ENCODE measurements at places on chromosomes 6 and 20. TPM values are rescaled to one million over a fixed set of nuclear protein-coding genes. Genes with fewer than 3 reads are reported as not detected.

TRIM15 gene
- not detected for total RNA-seq

- no peak overlapping the region for H3K27ac ChIP-seq
- H3K4me1 ChIP-seq, result peaks cover 22% of the 10 kb centered on the region
- H3K36me3 ChIP-seq, result peaks cover 2% of the 10 kb centered on the region
- DNase-seq, result peak; percentile 98
Measured at GRCh38 chr20:58623579-58624473, 27.3 kb upstream of the STX16 start.

DNA sequence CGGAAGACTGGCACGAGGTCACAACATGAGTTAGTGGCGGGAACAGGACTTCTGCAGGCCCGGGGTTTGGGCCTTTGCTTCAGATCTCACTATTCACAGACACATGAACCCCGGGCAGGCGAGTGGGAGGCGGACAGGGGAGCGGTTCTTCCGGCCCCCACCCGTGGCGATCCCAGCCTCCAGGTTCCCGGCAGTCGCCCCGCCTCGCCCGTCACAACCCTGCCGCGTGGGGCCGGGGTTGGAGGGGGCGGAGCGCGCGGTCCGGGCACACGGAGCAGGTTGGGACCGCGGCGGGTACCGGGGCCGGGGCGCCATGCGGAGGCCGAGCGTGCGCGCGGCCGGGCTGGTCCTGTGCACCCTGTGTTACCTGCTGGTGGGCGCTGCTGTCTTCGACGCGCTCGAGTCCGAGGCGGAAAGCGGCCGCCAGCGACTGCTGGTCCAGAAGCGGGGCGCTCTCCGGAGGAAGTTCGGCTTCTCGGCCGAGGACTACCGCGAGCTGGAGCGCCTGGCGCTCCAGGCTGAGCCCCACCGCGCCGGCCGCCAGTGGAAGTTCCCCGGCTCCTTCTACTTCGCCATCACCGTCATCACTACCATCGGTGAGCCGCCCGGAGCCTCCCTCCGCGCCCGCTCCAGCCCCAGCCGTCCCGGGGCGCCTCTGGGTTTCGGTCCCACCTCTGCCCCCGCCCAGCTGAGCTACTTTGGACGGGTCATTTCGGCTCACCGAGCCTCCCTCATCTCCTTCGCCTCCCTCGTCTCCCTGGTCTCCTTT, at the start of gene KCNK15:
Gene KCNK15 (plus strand): TSS at position 268 of the 769 bp plus-strand sequence. CDS start 46 bp downstream, at position 314.
- no peak for DNase-seq
- H3K4me1 ChIP-seq, result peaks cover 15% of the 10 kb centered on the region
- peaks cover 16% of the 10 kb centered on the region for H3K27me3 ChIP-seq

C6orf47 gene
- 19.1 TPM for total RNA-seq

DNA sequence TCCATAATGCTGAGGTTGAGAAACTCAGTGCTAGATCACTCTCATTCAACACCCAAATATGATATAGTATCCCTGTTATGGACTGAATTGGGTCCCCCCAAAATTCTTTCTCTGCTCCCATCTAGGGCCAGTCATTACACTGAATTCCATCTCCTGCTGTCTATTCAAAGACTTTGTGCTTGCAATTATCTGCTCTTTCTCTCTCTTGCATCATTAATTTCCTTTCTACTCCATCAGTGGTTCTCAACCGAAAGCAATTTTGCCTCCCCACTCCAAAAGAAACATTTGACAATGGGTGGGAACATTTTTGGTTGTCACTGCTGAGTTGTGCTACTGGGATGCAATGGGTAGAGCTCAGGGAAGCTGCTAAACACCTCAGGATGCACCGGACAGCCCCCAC, 271.5 kb upstream of the CDYL start:
- no peak overlapping the region for H3K27ac ChIP-seq
- H3K36me3 ChIP-seq, result peaks cover 3% of the 10 kb centered on the region

GRCh38 chr6:24004659-24005058, 121.4 kb upstream of the NRSN1 start:
- peaks cover 25% of the 10 kb centered on the region for H3K4me1 ChIP-seq
- DNase-seq, result no peak
- peak overlapping the region; percentile 79 for H3K27ac ChIP-seq
- no peak overlapping the region for H3K4me3 ChIP-seq
- no peaks in the 10 kb centered on the region for H3K27me3 ChIP-seq
- H3K36me3 ChIP-seq, result no peaks in the 10 kb centered on the region

RSPO4 gene
- not detected for total RNA-seq

FOXF2 gene
- not detected for total RNA-seq

- H3K4me3 ChIP-seq, result no peak overlapping the region
- no peaks in the 10 kb centered on the region for H3K27me3 ChIP-seq
- peaks cover 27% of the 10 kb centered on the region for H3K4me1 ChIP-seq
- H3K36me3 ChIP-seq, result peaks cover 3% of the 10 kb centered on the region
- no peak overlapping the region for H3K27ac ChIP-seq
Measured at GRCh38 chr20:17910828-17911294, 57.7 kb downstream of the SNX5 start.

GRCh38 chr6:34555328-34555727, 801 bp downstream of the SPDEF start:
- DNase-seq, result no peak
- H3K27me3 ChIP-seq, result no peaks in the 10 kb centered on the region
- H3K4me3 ChIP-seq, result no peak overlapping the region
- no peaks in the 10 kb centered on the region for H3K4me1 ChIP-seq
- H3K27ac ChIP-seq, result no peak overlapping the region

DNA sequence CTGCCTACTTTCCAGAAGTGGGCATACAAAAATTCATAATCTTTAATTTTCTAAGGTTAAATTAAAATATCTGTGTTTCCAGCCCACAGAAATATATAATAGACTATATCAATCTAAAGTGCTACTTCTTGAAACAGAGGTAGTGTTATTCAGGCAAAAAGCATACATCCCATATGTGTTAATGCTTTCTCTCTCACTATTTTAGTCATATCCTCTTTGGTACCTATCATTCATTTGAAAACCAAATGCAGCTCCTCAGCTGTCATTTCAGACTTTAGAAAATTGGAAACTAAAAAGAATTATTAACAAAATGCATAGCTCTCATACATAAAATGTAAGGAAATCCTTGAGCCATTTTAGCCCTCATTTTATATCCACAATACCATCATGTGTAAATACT, 925 bp downstream of the FHL5 start:
- DNase-seq, result no peak
- H3K4me1 ChIP-seq, result peaks cover 12% of the 10 kb centered on the region
- peaks cover 27% of the 10 kb centered on the region for H3K27me3 ChIP-seq
- H3K4me3 ChIP-seq, result no peak overlapping the region
- H3K36me3 ChIP-seq, result peaks cover under 1% of the 10 kb centered on the region

- H3K36me3 ChIP-seq, result no peaks in the 10 kb centered on the region
- DNase-seq, result no peak
- H3K27me3 ChIP-seq, result peaks cover 13% of the 10 kb centered on the region
- no peak overlapping the region for H3K4me3 ChIP-seq
Measured at GRCh38 chr20:4470375-4470774, 251.3 kb upstream of the PRND start.

DNA sequence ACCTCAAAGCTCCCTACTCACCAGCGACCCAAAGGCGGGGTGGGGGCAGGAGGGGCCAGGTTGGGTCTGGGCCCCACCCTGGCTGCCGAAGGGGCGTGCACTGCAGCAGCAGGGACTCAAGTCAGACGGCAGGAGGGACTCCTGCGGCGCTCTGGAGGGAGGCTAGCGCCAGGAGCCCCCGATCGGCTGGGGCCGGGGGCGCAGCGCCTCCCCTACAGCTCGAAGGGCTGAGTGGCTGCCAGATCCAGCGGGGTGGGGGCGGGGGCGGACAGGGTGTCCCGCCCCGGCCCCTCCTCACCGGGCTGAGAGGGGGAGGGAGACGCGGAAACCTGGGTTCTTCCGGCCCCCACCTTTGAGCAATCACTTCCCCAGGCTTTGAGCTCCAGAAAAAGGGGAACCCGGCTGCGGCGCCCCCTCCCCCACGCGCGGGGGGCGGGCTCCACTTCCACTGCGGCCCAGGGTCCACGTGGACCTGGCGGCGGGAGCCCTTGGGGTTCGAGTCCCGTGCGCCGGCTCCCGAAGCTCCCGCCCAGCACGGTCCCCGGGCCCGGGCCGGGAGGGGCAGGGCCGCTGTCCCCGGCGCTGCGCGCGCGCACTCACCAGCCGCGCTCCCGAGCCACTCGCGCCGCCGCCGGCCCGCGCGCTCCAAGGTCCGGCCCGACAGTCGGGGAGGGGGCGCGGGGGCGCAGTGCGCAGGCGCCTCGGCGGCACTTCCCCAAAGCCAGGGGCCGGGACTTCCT, at the start of gene RGS19:
Gene RGS19 (minus strand): TSS at position 246 of the 740 bp plus-strand sequence. CDS start 2,632 bp downstream, outside the sequence.
- H3K4me1 ChIP-seq, result peaks cover 32% of the 10 kb centered on the region
- H3K27ac ChIP-seq, result peak within 1 kb of the TSS; percentile 36
- H3K36me3 ChIP-seq, result no peaks in the 10 kb centered on the region
- peaks cover 2% of the 10 kb centered on the region for H3K27me3 ChIP-seq
- no peak for DNase-seq

- no peaks in the 10 kb centered on the region for H3K4me1 ChIP-seq
- H3K36me3 ChIP-seq, result no peaks in the 10 kb centered on the region
- H3K4me3 ChIP-seq, result no peak overlapping the region
- H3K27ac ChIP-seq, result no peak overlapping the region
- no peak for DNase-seq
Measured at GRCh38 chr6:137056121-137056880, 11.5 kb upstream of the IL20RA start.

DNA sequence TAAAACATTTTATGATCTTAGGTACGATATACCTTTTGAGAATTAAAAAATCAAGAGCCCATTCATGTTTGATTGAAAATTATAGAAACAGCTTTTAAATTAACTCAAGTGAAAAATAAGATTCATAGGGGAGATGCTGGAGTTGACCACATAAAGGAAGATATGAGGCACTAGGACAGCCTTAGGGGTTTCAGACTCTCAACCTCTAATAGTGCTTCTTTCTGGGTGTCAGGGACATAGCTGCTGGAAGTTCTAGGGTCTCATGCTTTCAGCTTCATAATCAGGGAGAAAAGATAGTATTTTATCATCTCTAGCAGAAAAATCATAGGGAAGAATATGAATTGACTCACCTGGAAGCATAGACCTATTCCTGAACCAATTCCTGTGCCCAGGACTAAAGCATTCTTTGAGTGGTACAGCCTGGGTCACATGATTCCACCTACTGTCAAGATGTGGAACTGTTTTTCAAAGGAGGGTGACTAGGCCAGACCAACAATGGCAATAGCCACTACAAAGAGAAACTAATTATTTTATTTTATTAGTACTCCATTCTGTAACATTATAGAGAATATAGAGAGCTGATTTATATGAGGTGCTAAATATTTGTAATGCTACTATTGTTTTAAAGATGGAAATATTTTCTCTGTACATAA, 27.8 kb upstream of the CENPW start:
- H3K4me3 ChIP-seq, result no peak overlapping the region
- no peak for DNase-seq
- H3K27ac ChIP-seq, result no peak overlapping the region
- H3K27me3 ChIP-seq, result no peaks in the 10 kb centered on the region
- peaks cover 4% of the 10 kb centered on the region for H3K4me1 ChIP-seq

GRCh38 chr6:11381801-11382513, 149.5 kb upstream of the NEDD9 start:
- no peak overlapping the region for H3K4me3 ChIP-seq
- H3K4me1 ChIP-seq, result peaks cover 26% of the 10 kb centered on the region
- no peak overlapping the region for H3K27ac ChIP-seq
- DNase-seq, result no peak

DNA sequence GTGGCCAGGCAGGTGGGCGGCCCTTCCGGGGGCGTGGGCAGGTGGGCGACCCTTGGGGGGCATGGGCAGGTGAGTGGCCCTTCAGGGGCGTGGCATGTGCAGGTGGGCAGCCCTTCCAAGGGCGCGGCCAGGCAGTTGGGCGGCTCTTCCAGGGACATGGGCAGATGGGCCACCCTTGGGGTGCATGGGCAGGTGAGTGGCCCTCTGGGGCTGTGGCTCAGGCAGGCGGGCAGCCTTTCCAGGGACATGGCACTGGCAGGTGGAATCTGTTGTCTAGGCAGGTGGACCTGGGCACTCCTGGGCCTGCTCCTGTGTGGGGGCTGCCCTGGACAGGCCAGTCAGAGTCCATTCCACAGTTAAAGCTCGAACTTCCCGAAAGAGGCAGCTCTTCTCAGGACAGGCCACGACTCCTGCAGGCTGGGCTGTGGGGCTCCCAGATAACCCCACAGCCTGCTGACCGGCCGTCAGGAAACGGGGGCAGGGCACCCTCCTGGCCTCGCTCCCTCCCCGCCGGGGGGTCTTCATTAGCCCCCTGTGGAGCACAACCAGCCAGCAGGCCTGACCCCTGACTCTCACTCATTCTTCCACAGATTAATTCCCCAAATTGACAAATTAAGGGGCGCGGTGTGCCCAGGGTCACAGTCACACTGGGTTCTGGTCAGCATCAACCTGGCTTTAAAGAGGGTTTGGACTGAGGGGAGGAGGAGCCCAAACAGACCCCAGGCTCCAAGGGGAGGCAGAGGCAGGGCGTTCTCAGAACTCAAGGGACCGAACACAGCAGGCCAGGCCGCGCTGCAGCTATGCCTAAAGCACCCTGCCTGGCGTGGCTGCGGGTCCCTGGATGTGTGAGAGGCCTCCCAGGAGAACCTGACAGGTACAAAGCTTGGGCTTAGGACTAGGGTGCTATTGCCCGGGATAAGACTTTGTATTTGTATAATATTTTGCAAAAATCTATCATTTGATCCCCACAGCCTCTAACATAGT, 130.0 kb downstream of the DLL1 start:
- no peaks in the 10 kb centered on the region for H3K36me3 ChIP-seq
- H3K27ac ChIP-seq, result no peak overlapping the region
- H3K4me1 ChIP-seq, result peaks cover 8% of the 10 kb centered on the region

GGTLC1 gene
- not detected for total RNA-seq

IRF4 gene
- 0.05 TPM for total RNA-seq

GRCh38 chr20:33549229-33549999, 59.5 kb downstream of the CBFA2T2 start:
- no peak overlapping the region for H3K27ac ChIP-seq
- peaks cover 8% of the 10 kb centered on the region for H3K36me3 ChIP-seq
- DNase-seq, result no peak
- H3K27me3 ChIP-seq, result no peaks in the 10 kb centered on the region
- no peak overlapping the region for H3K4me3 ChIP-seq
- H3K4me1 ChIP-seq, result peaks cover 23% of the 10 kb centered on the region

DNA sequence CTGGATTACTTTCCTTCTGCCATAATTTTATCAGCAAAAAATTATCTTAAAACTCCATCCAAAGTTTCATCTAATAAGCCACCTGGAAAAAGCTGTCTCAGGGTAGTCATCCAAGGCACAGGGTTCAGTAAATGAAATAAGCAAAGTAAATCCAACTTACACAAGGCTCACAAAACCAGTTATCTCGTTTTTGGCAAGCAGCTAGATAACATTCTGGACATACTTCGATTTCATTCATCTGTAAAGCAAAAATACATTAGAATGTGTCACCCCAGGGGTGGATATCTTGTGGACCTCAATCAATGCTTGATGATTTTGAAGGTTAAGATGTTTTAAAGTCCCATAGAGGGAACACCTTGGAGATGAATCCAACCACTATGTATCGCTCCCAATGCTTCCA, 73.1 kb downstream of the ZMYND8 start:
- DNase-seq, result no peak
- H3K4me1 ChIP-seq, result peaks cover 12% of the 10 kb centered on the region
- H3K36me3 ChIP-seq, result peaks cover 27% of the 10 kb centered on the region
- H3K4me3 ChIP-seq, result no peak overlapping the region

CAGE1 gene
- not detected for total RNA-seq

Data from chondrocyte (in vitro differentiated cells).